ENCODE measurements at places on chromosomes 12 and 14.

- DNase-seq, result no peak
Measured at GRCh38 chr14:54200726-54201125, 196.1 kb upstream of the CDKN3 start.

DNA sequence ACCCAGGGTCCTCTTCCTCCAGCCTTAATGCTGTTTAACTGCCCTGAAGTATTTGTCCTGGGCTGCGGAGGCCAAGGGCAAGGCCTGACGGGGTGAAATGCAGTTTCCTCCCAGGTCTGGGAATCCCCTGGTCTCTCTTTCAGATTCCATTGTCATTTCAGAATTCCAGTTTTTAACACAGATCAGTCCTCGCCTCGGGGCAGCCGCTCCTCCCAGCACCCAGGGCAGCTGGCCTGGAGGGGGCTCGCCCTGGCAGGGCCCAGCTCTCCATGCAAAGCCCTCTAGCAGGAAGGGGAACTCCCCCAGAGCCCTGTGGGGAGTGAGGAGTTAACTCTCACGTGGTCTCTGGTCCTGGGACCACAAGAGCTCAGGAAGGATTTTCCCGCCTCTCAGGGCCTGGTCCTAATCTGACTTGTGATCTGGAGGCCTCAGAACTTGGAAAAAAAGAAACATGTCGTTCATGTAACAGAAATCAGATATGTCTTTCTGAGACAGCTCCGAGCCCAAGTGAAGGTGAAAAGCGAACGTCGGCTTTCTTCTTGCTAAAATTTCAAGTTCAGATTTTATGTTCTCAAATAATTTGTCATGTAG is 265.6 kb upstream of the SFSWAP start:
- DNase-seq, result no peak

DNA sequence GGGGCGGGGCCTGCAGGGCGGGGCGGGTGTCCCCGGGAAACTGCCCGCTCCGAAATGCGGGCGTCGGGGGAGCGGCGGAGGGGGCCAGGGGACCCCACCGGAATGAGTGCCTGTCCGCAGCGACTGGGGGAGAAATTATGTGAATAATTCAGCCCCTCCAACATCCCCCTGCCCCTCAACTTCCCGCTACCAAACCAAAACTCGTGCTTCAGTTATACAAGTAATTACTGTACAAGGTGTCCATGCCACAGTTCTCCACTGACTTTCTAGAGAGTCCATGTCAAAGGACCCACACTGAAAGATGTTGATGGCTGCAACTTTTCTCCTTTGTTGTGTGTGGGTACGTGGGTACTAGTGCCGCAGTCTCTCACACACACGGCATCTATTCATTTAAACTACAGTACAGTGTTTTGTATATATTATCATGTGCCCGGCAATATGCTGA is 414 bp upstream of the CDK17 start:
- DNase-seq, result no peak

GRCh38 chr12:41510470-41510869 is 322.4 kb downstream of the PDZRN4 start:
- no peak for DNase-seq

DNA sequence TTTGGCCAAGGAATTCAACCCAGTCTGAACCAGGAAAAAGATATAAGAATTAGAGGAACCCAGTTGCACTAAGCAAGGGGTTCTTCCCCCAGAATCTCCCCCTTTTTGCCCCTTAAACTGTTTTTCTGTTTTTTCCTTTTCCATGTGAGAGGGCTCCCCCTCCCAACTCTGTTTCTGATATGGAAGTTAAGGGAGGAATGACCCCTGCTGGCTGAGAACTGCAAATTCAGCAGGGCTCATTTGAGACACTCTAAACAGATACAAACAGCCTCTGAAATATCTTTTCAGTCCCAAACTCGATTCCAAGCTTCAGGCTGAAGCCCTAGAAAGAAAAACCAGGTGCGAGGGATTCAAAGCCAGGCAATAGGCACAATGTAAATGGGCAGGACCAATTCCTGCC is 132.7 kb downstream of the SLC41A2 start:
- DNase-seq, result no peak

GRCh38 chr14:61437381-61437780 is 116.0 kb downstream of the PRKCH start:
- no peak for DNase-seq

Data from coronary artery (tissue), 2 donors.